HFF-Myc (cell line): ENCODE measurements at places on chromosomes 16 and 17.

GRCh38 chr17:15269087-15269779, 4.1 kb upstream of the PMP22 start:
- no peak for DNase-seq

- DNase-seq: no peak
These were observed at the start of gene CORO1A for GRCh38 chr16:30183233-30184095. CORO1A (plus strand) TSS chr16:30183602; CDS start chr16:30185210, 1,608 bp downstream.

DNA sequence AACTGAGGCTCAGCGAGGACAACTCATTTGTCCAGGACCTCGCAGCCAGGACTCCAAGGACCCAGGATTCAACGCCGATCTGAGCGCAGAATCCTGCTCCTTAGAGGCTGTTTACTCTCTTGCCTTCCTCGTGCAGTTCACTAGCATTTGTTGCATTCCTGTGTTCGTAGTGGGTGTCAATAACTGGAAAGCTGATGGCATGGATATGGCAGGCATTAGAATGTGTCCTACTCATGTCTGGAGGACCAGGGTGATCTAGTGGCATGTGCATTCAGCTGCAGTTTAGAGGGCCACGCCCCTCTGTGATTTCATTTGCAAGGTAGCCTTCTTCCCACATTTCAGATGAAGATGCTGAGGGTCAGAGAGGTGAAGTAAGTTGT, 510 bp downstream of the CRISPLD2 start:
- DNase-seq: no peak

DNA sequence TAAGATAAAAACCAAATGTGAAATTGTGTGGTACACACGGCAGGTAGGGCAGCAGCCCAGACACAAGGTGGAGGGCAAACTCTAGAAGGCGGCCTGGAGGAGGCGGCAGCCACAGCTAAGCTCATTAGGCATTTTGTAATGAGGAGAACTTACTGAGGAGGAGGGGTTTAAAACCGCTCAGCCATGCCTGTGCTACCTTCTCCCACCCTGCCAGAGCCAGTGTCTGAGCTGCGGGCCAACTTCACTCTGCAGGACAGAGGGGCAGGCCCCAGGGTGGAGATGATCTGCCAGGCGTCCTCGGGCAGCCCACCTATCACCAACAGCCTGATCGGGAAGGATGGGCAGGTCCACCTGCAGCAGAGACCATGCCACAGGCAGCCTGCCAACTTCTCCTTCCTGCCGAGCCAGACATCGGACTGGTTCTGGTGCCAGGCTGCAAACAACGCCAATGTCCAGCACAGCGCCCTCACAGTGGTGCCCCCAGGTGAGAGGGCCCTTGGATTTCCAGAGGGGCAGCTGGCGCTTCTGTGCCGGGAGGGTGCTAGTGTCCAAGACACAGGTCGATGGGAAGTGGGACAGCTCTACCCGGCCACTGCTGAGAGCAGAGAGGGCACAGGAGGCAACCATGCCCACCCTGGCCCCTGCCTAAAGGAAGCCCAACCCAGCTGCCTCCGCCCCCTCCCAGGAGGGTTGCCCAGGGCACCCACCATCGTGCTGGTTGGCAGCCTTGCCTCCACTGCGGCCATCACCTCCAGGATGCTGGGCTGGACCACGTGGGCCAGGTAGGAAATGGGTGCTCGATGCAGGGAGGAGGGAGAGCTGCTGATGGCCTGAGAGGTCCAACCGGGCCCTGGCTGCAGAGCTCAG, 4.3 kb upstream of the SYNGR2 start:
- no peak for DNase-seq

DNA sequence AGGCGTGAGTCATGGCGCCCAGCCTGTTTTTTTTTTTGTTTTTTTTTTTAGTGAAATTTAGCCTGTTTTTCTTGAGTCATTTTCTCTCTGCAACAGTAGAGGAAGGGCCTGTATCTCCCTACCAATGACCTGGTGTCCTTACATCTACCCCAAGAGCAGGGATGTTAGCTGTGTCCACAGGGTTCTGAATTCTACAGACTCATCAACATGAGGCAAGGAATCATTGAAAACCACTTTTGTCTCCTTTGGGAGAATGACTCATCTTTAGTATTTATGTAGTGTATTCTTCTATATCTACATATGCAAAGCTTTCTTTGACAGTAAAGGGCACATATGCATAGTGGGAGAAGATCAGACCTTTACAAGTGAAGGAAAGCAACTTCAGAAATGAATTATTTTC, 105.3 kb downstream of the SPECC1 start:
- no peak for DNase-seq

GRCh38 chr16:88366032-88366703, 16.6 kb upstream of the ZNF469 start:
- DNase-seq: no peak

- DNase-seq: no peak
These were observed 134.6 kb downstream of the CYB561 start for GRCh38 chr17:63311416-63311937.

DNA sequence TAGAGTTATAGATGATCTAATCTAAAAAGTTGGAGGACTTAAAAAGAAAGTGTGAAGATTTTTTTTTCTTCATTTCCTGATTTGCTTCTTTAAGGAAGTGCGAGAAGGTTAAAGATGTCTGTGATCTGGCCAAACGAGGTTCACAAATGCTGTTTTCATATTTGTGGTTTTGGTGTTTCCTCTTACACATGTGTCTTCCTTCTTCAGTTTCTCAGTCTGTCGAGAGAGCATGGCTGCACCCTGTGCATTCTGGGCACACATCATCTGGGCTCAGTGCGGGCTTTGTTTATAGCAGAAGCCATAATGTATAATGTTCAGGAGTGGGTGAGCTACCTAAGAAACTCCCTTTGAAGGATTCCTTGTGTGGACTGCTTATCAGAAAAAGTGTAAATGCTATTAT, 260.4 kb upstream of the TBX2 start:
- DNase-seq: peak; percentile 74

- DNase-seq: no peak
These were observed 9.1 kb downstream of the ITGAM start for GRCh38 chr16:31268891-31269290.

DNA sequence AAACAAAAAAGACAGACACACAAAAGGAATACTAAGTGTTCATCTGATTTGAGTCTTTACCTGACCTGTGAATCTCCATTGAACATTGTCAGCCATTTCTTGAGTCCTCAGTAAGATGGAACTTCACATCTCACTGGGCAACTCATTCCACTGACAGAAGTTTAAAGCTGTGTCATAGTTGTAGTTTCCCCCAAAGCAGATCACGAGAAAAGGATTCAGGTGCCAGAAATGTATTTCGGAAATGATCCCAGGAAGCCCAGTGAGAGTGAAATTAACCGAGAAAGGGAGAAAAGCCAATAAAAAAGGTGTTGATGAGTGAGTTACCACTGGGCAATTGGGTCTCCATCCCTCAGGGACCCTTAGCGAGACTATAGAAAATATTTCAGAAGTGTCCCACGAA, 6.5 kb downstream of the CHD9 start:
- no peak for DNase-seq

DNA sequence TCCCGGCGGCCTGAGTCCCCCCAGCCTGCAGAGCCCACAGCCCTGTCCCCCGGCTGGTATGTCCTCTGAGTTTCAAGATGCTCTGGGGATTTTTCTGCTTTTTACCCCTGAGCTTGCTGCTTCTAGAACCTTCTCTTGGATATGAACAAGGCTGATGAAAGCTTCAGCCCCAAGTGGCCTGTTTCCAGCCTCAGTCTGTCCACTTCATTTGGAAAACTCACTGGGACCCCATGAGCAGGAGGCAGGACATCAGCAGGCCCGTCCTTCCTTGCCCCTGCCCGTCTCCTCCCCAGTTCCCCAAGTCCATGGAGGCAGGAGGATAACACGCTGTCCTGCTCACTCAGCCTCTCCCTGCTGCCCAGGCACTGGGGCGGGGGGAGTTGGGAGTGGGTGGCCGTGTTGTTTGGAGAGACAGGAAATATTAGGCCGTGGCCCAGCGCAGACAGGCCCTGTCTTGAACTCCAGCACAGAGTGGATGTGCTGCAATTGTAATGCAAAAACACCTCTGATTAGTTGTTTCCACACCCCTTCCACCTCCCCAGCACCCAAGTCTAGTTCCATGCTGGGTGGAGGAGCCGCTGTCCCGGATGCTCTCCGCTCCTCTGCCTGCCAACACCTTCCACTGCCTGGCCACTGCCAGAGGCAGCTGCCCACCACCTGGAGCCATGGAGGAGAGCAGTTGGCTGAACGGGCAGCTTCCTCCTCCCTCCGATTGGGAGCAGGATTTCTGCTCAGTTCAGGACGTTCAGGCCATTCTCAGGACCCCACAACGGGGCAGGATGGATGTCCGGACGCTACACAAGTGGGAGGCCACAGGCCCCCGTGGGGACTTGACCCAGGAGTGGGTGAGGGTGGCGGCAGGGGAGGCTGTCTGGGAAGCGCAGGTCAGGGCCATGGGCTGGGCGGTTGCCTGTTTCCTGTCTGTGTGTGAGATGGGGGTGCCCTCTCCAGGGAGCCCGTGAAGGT, 216.9 kb upstream of the GSE1 start:
- DNase-seq: peak; percentile 39

- no peak for DNase-seq
These were observed 17.3 kb downstream of the DNAH17 start for GRCh38 chr17:78559749-78560368.

GRCh38 chr16:69607674-69608073, 41.9 kb downstream of the NFAT5 start:
- DNase-seq: no peak

- no peak for DNase-seq
These were observed 47.1 kb upstream of the PHOSPHO1 start for GRCh38 chr17:49277638-49278037.

GRCh38 chr16:88482630-88483391, 29.7 kb downstream of the ZFPM1 start:
- DNase-seq: no peak

DNA sequence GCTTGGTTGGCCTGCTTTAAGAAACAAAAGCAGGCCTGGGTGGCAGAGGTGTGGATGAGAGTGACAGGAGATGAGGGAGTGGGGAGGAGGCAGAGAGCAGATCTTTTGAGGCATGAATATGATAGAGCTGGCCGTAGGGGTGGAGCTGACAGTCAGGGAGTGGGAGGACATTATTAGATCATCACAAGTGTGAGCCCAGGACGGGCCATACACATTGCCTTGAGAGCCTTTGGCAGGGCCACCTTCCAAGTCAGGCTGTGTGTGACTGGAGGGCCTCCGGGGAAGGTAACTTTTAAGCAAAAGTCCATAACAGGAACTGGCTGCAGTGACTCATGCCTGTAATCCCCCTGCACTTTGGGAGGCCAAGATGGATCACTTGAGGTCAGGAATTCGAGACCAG, 26.3 kb downstream of the GINS3 start:
- DNase-seq: no peak

GRCh38 chr17:20924306-20924705, 118.5 kb downstream of the USP22 start:
- DNase-seq: no peak

- DNase-seq: no peak
These were observed 32.3 kb upstream of the ALKBH5 start for GRCh38 chr17:18151290-18151689.

GRCh38 chr17:80422981-80423380, 8.0 kb downstream of the ENDOV start:
- no peak for DNase-seq

GRCh38 chr17:7407485-7408251, at the start of gene NLGN2:
NLGN2 (plus strand) TSS chr17:7407845; CDS start chr17:7408256, 411 bp downstream.
- DNase-seq: no peak

- DNase-seq: no peak
These were observed 67.7 kb upstream of the BCO1 start for GRCh38 chr16:81170824-81171223.

- no peak for DNase-seq
These were observed 67.7 kb upstream of the GSG1L start for GRCh38 chr16:28131181-28131580.

GRCh38 chr16:80836846-80837245, 32.4 kb upstream of the CDYL2 start:
- DNase-seq: no peak

- no peak for DNase-seq
These were observed 28.5 kb upstream of the TRAP1 start for GRCh38 chr16:3745751-3746355.

- no peak for DNase-seq
These were observed 111.8 kb downstream of the SDK2 start for GRCh38 chr17:73532421-73532901.

- no peak for DNase-seq
These were observed 256.1 kb downstream of the IRX3 start for GRCh38 chr16:54030451-54030850.

GRCh38 chr16:27365142-27366089, 36.6 kb upstream of the IL21R start:
- DNase-seq: no peak

- no peak for DNase-seq
These were observed 24.1 kb downstream of the SEC14L5 start for GRCh38 chr16:4982056-4982867.

DNA sequence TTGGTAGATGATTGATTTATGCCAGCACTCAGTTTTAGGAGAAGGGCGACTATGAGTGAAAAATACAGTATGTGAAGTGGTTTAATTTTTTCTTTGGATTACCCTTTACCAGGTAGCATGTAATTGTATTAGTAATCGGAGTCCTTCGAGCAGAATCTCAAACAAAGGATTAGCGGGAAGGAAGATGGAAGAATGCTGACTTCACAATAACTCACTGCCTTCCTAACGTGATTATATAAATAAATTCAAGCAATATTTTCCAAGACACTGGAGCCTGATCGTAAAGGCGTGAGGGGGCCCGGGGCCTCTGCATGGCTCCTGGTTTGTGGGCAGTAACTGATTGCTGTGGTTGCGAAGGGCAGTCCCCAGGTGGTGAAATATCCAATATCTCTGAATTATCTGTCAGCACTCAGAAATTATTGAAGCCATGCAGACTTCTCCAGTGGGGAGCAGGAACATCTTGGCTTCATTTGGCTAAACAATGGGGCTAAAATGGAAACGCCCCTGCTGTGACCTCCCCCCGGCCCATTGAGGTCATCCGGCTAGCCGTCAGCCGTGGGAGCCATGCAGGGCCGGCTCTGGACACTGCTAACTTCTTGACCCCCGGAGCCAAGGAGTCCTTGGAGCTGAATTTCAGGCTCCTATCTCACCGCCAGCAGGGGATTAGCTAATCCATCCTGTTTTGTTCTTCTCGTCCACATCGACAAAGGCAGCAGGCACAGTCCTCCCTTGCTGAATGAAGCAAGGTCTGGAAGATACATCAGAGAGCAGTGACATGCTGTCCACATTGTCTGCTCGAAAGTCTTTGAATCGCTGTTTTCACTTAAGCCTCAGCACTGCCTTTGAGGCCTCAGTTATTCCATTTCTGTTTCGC, 295.9 kb upstream of the N4BP1 start:
- no peak for DNase-seq

GRCh38 chr16:57271867-57272495, 12.5 kb downstream of the PLLP start:
- no peak for DNase-seq

- no peak for DNase-seq
These were observed 23.0 kb downstream of the RARA start for GRCh38 chr17:40331743-40332641.
